Lower leg skin (tissue), 4 donors: ENCODE measurements at places on chromosomes 16 and 17.

- peak; percentile 65 for DNase-seq
Observed at GRCh38 chr16:4330277-4330874, 14.5 kb downstream of the GLIS2 start.

DNA sequence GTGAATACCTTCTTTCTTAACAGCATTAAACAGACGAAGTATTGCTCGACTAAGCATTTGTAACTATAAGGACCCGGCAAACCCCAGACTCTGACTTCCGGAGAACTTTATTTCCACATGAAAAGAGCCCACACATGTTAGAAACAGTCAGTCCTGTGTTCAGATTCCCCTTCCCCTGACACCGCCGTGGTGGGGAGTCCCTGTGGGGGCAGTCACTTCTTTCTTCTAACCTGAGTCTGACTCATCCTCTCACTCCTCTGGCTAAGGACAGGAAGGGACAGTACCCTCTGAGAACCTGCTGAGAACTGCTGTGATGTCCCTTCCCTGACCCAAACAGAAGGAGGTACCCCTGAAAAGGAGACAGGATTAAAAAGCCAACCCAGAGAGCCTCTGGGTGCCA, 165.1 kb downstream of the XYLT1 start:
- DNase-seq = no peak

DNA sequence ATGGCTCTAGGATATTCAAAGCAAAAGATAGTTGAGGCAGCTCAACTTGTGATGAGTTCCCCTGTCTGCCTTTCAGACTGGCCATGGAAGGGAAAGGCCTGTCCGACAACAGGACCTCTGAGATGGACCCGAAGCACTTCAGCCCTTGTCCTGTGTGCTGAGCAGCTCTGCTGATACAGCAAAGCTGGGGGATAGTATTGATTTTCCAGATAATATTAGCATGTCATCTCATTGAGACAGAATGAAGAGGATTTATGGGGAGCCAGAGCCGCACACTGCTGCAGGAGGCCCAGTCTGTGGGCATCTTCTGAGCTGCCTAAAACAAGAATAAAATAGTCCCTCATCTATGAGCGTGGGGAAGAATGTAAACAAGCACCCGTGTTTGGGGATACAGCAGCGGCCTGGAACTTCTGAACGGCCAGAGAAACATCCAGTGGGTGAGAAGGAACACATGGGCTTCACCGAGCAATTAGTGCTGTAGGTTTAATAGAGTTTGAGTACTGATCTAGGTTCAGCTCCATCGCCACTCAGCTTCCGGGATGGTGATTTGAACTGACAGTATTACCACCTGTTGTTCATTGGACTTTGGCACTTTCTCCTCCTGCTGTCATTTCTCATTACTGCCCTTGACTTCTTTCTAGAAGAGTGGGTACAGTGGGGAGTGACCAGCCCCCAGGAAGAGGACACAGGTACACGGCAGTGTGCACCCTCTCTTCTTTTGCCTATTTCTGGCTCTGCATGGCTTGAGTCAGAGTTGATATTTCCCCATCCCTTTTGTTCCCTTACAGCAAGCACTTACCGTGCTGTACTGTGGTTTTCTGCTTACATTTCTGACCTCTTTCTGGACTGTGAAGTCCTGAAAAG, 96.5 kb upstream of the TBX2 start:
- no peak for DNase-seq

DNA sequence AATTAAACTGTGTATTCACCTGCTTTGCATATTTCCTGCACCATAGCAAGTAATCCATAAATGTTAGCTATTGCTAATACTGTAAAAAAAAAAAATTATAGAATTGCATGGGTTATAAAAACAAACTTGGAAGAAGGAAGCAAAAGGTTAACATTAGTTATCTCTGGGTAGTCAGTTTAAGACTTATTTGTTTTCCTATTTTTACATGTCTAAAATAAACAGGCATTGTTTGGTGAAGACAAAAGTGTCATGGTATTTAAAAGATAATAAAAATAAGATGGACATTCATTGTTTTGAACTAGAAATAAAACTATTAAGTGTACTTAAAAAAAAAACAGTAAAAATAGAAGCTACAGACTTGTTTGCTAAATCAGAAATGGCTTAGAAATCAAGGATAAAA, 313.8 kb downstream of the SOX9 start:
- DNase-seq = no peak

DNA sequence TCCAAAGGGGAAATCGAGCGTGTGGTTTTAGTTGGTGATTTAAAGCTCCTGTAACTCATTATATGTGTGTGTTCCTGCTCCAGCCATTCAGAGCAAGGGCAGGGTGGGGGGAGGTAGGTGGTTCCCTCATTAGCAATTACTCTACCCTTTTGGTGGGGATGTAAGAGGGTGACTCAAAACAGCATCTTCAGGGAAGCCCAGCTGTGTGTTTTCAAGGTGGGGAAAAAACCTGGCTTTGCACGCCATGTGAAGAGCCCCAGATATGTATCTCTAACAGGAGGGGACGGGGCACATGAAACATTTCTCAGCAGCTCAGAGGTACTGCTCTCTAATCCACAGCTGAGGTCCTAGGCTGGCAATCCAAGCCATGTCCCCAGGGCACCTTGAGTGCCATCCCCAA, 241.3 kb upstream of the ZFHX3 start:
- no peak for DNase-seq
